Neural crest cell (in vitro differentiated cells): ENCODE measurements at places on chromosomes 7 and 10.

DNA sequence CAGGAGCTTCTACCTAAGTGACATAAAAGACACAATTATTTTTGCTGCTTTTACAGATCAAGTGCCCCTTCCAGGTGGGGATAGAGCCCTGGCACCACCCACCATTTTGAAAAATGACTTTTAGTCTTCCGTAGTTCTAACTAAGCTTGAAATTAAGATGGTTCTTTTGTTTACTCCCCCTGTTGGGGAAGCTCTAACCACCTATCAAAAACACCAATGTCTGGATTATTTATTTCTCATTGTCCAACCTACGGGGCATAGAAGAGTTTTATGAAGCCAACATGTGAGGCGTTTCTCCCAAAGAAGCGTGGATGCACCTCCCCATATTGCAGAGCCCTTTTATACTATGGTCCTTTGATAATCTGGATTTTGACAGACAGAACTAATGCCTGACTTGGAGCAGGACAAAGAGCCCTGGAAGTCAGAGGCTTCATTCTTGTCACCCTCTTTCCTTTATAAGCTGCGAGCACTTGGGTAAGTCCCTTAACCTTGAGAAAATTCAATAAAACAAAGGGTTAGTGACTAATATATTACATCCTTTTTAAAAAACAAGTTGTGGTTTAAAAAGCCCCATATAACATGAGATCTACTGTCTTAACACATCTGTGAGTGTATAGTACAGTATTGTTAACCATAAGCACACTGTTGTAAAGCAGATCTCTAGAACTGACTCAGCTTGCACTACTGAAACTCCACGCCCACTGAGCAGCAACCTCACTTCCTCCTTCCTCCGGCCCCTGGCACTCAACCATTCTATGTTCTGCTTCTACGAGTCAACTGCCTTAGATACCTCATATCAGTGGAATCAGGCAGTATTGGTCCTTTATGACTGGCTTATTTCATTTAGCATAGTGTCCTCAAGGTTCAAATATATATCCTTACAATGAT is 67.5 kb downstream of the ATXN7L1 start:
- DNase-seq = no peak
- H3K27me3 ChIP-seq = no peaks in the 10 kb centered on the region
- peaks cover 22% of the 10 kb centered on the region for H3K4me1 ChIP-seq

GRCh38 chr10:35236739-35237138 is 99.6 kb upstream of the CCNY start:
- no peak overlapping the region for H3K4me3 ChIP-seq
- no peaks in the 10 kb centered on the region for H3K36me3 ChIP-seq
- no peak overlapping the region for H3K27ac ChIP-seq

DNA sequence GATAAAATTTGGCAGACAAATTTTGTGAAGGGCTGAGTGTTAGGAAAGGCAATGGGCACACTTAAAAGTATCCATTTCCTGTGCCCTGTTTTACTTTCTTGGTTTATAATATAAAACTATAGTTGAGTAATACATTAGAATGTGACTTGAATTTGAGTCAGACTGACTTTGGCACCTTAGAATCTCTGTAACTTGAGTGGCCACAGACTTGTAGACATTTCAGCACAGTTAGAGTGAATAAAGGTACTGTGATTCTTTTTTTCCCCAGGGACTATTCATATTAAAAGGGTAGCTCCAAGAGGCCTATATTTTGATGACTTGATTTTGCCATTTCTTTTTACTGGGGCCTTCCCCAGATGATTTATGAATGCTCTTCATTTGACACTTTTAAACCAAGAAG is 22.4 kb downstream of the GBF1 start:
- H3K27me3 ChIP-seq = no peaks in the 10 kb centered on the region
- no peak overlapping the region for H3K27ac ChIP-seq
- no peak for DNase-seq
- H3K4me3 ChIP-seq = no peak overlapping the region
- peaks cover 4% of the 10 kb centered on the region for H3K36me3 ChIP-seq
- H3K4me1 ChIP-seq = peaks cover 4% of the 10 kb centered on the region

DNA sequence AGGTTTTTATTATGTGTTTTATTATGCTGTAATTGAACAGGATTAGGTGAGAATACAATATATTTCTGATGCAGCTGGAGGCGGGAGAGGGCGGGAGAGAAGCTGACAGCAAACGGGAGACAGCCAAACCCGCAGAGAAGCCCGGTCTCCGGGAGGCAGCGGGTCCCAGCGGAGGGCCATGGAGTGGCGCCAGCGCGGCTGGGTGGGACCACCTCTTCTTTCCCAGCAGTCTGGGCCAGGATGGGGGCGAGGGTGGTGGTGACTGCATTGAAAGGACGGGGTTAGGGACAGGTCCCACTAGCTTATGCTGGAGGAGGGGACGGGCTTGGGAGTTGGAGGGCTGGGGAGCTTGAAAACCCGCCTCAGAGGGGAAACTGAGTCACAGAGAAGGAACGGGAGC is 14.5 kb upstream of the KAZALD1 start:
- H3K27me3 ChIP-seq = peaks cover 81% of the 10 kb centered on the region
- peaks cover 41% of the 10 kb centered on the region for H3K4me1 ChIP-seq
- H3K27ac ChIP-seq = no peak overlapping the region
- no peak for DNase-seq
- peaks cover 3% of the 10 kb centered on the region for H3K36me3 ChIP-seq

- H3K4me1 ChIP-seq = peaks cover 70% of the 10 kb centered on the region
- H3K27me3 ChIP-seq = no peaks in the 10 kb centered on the region
- no peak for DNase-seq
- peak overlapping the region; percentile 62 for H3K27ac ChIP-seq
- peaks cover 3% of the 10 kb centered on the region for H3K36me3 ChIP-seq
Observed at GRCh38 chr10:79137826-79138225, 69.1 kb downstream of the ZMIZ1 start.
